ENCODE measurements at places on chromosomes 4 and X. TPM values are rescaled to one million over a fixed set of nuclear protein-coding genes. Genes with fewer than 3 reads are reported as not detected.

The FRMD7 gene
- total RNA-seq, result not detected

DNA sequence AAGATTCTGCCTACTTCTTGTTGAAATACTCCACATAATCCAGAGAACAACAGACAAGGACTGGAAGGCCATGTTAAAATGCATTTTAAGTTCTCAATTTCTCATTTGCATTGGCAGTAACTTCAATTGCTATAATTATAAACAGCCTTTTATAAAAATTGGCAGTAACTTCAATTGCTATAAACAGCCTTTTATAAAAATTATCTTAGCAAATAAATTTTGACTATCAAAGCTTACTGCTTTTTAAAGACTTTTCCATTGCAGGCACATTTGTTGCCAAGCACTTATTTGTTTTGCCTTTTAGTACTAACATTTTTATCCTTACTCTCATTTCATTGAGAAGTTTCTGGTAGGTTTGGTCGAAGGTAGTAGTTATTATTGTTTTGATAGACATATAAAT is 17.8 kb downstream of the SCFD2 start:
- DNase-seq, result no peak

DNA sequence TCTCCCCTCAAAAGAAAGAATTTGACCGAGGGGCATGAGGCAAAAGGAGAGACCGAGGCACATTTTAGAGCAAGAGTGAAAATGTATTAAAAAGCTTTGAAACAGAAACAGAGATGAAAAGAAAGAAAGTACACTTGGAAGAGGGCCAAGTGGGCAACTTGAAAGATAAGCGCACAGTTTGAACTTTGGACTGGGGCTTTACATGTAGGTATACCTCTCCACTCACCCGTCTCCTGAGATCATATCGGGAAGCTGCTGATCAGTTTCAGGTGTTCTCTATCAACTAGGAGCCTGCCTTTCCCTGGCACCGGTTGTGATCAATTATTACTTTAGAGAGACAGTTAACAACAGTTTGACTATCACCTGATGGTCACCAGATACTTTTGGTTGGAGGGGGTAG is 2666.5 kb downstream of the ARAP2 start:
- DNase-seq, result no peak

The TLR2 gene
- 17.9 TPM for total RNA-seq

- DNase-seq, result no peak
Measured at GRCh38 chrX:10165580-10166247, 8.9 kb downstream of the CLCN4 start.

DNA sequence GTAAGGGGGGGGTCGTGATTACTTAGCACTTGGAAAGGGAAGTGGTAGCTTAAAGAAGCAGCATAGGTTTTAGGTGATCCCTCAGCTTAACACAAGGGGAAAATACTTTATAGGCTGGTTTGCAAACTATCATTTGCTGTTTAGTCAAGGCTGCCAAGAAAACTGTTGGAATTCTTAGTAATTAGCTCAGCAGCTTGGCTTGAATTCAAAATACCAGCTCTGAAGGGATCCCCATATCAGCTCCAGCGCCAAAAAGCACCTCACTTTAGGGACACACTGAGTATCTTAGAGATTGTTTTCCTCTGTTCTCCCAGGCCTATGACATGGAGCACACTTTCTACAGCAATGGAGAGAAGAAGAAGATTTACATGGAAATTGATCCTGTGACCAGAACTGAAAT is 8.8 kb downstream of the TNMD start:
- DNase-seq, result no peak

The CORIN gene
- 0.07 TPM for total RNA-seq

The CT83 gene
- not detected for total RNA-seq

DNA sequence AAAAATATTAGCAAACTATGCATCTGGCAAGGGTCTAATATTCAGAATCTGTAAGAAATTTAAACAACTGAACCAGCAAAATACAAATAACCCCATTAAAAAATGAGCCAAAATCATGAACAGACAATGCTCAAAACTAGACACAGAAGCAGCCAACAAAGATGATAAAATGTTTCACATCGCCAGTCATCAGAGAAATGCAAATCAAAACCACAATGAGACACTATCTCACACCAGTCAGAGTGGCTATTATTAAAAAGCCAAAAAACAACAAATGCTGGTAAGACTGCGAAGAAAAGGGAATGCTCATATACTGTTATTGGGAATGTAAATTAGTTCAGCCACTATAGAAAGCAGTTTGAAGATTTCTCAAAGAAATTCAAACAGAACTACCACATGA is 201.3 kb upstream of the CPEB2 start:
- DNase-seq, result no peak

The KIT gene
- total RNA-seq, result 0.34 TPM

DNA sequence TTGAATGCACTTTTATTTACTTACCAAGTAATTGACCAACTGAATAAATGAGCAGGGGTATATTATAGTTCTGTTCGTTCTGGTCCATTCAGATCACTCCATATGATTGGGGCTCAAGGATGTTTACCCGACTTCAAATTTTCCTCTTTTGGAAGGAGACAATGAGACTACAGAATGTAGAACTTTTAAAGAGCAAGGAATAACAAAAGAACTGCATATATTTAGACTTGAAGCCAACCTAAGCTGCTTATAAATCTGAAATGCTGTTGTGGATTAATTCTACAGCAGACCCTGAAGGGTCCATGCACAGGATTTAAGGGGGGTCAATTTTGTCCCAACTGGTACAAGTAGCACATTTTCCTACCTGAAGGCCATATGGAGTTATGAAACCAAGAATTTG is 610.8 kb downstream of the RAB28 start:
- DNase-seq, result no peak

DNA sequence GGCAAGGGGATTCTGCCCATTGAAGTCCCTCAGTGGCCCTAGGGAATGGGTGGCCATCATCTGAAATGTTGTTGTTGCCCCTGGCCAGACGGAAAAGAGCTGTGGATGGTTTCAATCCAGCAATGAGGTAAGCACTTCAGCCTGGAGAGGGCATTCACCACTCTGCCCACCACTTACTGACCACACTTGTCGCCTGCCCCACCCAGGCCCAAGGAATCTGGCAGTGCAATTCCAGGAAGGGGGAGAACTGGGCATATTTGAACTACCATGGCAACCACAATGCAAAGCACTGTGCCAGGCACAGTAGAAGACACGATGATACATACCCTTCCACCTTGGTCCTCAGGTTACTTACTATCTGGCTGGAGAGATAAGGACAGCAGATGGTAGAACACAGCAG is 161.6 kb downstream of the PDGFRA start:
- DNase-seq, result no peak

GRCh38 chr4:173088144-173088543 is 80.5 kb upstream of the GALNT7 start:
- no peak for DNase-seq

DNA sequence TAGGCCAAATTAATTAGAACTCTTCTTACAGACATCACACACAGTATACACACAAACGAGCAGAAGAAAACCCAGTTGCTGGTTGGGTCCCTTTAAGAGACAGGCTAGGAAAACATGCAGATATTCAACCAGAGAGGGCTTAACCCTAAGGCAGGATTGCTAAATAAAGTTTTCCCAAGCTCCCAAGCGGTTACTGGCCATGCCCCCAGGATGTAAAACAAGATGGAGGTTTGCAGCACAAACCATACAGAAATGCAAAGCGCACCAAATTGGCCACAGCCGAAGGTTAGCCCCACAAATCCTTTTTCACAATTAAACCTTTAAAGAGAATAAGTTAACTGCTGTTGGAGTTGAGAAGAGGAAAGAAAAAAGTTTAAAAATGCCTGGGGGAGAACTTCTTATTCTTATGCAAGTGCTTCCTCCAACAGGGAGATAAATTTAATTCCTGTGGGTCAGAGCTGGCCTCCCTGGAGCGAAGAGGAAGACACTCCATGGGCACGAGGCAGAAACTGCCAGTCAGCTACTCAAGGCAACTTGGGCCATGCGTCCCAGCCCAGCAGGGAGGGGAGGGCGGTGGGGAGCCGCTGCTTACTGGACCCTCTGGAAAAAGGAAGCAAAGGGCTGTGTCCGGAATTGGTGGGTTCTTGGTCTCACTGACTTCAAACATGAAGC is 167.6 kb upstream of the ARSJ start:
- no peak for DNase-seq

- no peak for DNase-seq
Measured at GRCh38 chr4:83217721-83218522, 66.7 kb downstream of the COQ2 start.

DNA sequence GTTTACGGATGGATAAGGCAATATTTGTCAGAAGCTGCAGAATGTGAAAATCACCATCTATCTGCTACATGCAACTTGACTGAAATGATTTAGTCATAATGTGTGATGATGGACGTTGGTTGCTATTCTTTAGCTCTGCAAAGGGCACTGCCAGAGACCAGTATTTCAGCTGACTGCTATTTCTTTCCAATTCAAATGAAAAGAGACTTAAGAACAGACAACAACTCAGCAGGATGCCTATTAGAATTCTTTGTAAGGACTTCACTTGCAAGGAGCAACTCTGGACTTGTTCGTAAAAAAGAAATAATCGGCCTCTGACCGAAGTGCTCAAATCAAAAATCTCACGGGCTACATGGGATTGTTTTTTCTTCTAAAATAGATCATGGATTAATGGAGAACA is 262.7 kb downstream of the DHX15 start:
- DNase-seq, result no peak

GRCh38 chrX:75547783-75548182 is 24.9 kb upstream of the ZDHHC15 start:
- DNase-seq, result no peak

The VCX3A gene
- not detected for total RNA-seq

DNA sequence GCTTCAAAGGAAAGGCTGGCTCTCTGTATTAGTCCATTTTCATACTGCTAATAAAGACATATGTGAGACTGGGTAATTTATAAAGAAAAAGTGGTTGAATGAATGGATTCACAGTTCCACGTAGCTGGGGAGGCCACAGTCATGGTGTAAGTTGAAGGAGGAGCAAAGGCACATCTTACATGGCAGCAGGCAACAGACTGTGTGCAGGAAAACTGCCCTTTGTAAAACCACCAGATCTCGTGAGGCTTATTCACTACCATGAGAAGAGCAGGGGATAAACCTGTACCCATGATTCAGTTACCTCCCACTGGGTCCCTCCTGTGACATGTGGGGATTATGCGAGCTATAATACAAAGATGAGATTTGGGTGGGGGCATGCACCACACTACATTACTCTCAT is 1486.6 kb downstream of the PCDH7 start:
- DNase-seq, result no peak

DNA sequence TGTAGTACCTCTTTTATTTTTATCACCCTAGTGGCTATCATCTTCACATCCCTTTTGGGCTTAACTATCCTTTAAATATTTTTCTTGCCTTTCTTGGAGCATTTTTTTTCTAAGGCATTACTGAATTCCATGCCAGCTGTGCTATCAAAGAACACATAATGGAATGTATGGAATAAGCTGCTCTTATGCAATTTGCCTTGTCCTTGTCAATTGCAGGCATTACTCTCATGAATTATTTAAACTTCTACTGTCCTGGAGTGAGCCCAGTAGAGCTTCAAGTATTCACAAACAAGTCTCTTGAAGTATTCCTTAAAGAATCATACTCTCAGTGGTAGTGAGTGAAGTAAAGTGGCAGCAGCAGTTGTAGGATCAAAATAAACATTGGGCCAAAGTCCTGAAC is 144.6 kb upstream of the IGFBP7 start:
- DNase-seq, result no peak

The ARAF gene
- total RNA-seq, result 41.2 TPM

The CXCL1 gene
- 112 TPM for total RNA-seq

The ADAMTS3 gene
- total RNA-seq, result 3.5 TPM

DNA sequence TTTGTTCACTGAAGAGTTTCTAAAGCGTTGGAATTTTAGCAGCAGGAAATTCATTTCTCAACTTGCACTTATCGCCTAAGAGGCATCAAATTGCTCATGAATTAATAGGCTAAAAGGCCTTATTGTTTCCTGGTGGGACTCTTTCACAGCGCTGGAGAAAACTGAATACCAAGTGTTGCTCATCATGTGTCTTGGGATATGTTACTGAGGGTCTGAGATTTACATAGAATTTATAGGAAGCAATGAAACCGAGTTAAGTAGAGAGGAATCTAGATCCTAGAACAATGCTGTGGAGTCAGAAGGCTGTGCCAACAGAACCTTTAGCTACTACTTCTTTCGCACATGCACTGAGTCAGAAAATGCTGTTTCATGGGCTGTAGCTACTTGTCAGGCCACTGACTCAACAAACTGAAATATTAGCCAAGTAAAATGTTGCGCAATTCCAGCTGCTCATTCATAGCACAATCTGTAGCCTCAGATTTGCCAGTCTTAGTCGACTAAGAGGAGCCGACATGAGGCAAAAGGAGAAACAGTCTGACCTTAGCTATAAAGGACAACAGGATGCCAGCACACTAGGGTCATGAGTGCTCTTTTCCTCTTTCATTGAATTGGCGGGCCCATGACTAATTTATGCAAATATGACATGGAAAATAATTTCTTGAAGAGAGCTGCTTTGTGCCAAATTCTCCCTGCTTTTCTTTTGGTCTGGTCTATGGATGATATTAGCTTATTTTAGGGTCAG is 35.9 kb upstream of the CXCL8 start:
- DNase-seq, result peak; percentile 98

The TEX13D gene
- not detected for total RNA-seq

The SAGE1 gene
- not detected for total RNA-seq

- no peak for DNase-seq
Measured at GRCh38 chr4:3128976-3129375, 54.5 kb downstream of the HTT start.

The RPS6KA6 gene
- 5.0 TPM for total RNA-seq

DNA sequence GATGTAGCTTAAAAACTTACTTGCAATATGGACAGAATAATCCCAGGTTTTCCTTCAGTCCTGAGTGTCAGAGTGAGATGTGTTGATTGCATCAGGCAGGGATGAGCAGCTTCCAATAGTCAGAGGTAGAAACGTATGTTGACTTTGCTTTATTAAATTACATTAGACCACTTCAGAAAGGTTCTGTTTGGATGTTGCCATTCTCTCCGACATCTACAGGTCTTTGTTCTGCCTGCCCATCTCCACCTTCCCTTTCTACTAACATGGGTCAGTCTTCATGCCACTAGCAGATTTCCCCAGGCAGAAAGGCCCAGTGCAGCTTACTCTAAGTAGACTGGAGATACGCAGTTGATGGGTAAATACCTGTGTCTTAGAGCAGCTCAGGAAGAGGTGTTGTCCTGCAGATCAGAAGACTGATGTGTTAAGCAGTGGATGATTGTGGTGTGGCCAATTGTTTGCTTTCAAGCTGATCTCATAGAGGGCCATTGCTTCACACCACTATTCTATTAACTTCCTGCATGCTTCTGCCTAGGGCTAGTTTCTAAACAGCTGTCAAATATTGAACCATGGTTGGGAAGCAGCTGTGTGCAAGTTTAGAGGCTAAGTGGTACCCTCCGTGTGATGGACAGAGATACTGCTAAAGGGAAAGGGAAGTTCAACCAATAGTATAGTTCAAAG is 1.8 kb downstream of the FRMPD4 start:
- DNase-seq, result no peak

- DNase-seq, result no peak
Measured at GRCh38 chr4:146582864-146583263, 55.8 kb upstream of the POU4F2 start.

DNA sequence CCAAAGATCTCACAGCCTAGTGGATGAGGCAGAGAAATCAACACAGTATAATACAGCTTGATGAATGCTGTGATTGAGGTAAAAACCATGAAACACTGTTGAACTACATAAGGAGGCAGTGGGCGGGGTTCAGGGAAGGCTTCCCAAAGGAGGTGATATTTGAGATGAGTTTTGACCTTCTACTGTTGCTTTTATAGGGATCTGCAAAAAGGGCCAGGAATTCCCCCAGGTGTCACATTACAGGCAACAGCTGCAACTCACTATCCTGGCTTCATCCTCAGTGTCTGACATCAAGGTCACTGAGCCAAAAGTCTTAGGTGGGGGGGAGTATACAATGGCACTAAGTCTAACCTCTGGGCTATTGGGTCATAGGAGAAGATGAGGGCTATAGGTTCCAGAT is 185.7 kb upstream of the NRK start:
- DNase-seq, result no peak
